Stimulated activated CD4-positive, alpha-beta T cell treated with anti-CD3 and anti-CD28 coated beads, Interleukin-4, amount 100 ng/mL, for 48 hours (primary cell): ENCODE measurements at places on chromosomes 5 and 9.

DNA sequence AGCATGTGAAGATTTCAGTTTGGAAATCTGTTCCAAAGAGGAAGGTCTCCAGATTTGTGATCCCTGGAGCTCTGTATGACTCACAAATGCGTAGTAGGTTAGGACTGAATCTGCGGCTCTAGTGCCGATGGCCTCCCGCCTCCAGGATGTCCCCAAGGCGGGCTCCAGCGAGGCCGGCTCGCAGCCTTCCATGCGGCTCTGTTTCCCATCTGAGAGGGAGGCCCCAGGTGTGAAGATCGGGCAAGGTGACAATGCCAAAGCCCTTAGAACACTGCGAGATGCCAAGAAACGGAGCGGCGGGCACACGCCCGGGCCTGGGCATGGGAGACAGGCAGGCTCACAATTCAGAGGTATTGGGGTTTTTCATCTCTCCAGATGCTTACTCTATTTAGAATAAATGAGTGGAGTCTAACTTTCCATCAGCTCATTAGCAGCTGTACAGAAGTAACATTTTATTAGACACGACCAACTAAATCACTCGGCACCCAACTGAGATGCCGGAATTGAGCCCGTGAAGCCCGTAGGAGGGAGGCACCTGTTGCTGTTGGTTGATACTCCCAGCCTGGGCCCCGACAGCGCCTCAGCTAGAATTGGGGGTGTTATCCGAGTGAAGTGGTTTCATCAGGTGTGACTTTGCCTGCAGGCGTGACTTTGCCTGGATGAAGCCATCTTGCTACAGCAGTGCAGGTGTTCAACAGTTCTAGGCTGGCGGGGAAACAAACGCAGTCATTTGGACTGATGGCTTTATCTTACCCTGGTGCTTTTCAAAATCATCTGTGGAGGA lies 7.4 kb upstream of the MRPS2 start:
- no peak for DNase-seq

- DNase-seq: no peak
Observed at GRCh38 chr5:93303291-93303691, 277.7 kb downstream of the NR2F1-AS1 start.

- no peak for DNase-seq
Observed at GRCh38 chr5:56803025-56803424, 12.3 kb upstream of the MAP3K1 start.

DNA sequence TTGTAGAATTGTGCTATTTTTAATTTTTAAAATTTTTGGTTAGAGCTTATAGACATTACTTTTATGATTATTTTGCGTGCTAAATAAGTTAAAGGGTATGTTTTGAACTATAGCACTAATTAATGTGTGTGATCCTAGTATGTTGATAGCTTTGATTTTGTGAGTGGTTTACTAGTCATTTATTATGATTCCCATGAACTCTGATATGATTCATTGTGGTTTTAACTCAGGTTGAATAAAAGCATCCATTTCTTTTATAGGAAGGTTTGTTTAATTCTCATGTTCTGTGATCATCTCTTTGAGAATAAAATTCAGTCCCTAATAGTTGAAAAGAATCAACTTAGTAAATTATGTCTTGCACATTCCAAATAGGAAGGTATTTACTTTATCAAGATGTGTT lies 22.5 kb downstream of the C5orf22 start:
- no peak for DNase-seq

DNA sequence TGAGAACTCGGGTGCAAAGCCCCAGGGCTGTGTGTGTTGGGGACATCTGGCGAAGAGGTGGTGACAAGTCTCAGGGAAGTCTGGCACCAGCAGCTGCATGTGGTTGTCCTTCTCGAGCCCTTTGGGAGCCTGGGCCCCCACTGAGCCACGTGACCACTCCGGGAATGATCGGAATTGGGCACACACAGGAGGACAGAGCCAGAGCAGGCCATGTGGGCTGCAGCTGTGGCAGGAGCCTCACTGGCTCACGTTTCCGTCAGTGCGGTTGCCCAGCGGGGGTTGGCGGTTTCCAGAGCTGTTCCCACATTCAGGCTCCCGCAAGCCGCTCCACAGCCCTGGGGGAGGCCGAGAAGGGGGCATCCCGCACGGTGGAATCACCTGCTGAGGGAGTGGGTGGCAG lies 6.8 kb upstream of the CEL start:
- no peak for DNase-seq

GRCh38 chr5:168270476-168270875 lies 21.0 kb upstream of the WWC1 start:
- DNase-seq: no peak

DNA sequence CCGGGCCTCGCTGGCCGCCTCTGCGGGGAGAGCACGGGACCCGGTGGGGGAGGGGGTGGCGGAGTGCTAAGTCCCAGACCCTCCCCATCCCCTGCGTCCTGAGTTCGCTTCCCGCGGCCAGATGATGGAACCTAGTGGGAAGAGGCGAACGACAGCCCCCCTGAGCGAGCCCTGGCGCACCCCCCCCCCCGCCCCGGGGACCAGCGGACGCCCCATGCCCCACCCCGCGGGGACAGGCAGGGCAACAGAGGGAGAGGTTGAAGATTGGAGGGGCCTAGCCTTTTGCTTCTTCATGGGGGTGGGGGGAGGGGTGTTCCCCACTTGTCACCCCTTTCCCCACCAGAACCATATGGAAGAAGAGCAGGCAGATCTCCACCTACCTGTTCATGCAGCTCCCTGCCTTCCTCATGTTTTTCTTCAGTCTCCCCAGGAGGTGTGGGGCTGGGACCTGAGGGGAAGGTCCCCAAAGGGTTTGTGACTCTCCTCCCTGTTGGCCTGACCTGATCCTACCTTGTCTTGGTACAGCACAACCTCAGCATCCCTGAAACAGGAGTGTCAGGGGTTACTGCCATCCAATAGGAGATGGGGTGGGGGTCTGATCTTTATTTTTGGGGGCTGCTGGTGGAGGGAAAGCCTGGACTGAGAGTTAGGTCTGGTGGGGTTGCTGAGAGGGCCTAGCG lies 485 bp downstream of the FAM53C start:
- no peak for DNase-seq

GRCh38 chr9:10443868-10444204 lies 169.0 kb downstream of the PTPRD start:
- DNase-seq: no peak

- DNase-seq: no peak
Observed at GRCh38 chr5:18712936-18713485, 1078.8 kb downstream of the TAF11L14 start.

DNA sequence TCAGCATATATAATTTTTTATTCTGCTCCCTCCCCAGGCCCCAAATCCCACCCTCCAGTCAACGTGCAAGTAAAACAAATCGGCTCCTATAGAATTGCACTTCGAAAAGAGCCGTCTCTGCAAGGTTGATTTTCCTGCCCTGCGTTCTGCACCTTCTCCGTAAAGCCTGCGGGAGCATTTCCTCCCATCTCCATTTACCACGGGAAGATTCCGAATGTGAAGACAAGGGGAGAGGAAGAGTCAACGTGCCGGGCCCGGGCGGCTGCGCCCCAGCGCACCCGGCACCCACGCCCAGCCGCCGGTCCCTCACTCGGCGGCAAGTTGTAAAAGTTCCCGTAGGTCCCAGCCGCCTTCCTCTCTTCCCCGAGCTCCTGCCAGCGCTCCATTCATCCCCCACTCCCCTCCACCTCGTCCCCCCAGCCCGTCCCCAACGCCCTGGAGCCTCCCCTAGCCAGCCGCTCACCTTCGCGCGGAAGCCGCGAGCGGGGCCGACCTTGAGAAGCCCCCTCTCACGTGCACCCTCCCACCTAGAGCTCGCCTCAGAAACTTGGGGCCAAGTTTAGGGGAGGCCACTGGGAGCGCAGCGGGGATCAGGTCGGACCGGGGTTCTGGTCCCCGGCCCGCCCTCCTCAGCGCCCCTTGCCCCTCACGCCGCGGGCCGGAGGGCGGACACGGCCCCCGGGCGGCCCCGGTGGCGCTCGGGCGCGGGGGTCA lies 431 bp downstream of the BNC2 start:
- DNase-seq: no peak

DNA sequence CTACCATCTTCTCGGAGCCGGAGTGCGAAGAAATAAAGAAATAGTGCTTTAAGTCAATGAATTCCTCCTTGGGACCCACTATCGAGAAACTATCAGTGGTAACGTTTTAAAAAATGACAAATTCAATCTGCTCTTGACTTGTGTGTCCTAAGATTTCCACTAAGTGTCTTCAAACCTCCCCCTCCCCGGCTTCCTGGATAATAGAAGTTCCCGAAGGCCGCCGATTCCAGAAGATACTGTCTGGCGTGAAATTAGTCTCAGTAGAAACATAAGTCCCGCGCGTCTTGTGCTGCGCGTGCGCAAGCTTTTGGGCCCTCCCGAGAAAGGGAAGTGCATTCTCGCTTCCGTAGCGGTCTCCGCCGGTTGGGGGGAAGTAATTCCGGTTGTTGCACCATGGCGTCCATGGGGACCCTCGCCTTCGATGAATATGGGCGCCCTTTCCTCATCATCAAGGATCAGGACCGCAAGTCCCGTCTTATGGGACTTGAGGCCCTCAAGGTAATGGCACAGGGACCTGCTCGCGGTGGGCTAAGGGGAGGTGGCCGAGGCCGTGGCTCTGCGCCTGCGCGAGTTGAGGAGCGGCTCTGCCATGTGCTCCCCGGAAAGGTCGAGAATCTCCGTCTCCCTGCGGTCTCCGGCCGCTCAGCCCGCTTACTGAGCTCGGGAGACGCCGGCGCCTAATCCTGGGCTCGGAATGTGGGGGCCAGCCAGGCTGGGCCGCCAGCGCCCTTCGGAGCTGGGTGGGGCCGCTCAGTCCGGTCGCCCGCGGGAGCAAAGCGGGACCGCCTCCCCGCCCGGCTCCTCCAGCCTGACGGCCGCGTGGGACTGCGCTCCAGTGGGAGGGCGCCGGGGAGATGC lies at the start of gene CCT5:
Gene CCT5 (plus strand): TSS at position 333 of the 858 bp plus-strand sequence. CDS start 61 bp downstream, at position 394.
- peak; percentile 72 for DNase-seq

GRCh38 chr5:73183481-73183891 lies 10.5 kb downstream of the TMEM174 start:
- DNase-seq: no peak

DNA sequence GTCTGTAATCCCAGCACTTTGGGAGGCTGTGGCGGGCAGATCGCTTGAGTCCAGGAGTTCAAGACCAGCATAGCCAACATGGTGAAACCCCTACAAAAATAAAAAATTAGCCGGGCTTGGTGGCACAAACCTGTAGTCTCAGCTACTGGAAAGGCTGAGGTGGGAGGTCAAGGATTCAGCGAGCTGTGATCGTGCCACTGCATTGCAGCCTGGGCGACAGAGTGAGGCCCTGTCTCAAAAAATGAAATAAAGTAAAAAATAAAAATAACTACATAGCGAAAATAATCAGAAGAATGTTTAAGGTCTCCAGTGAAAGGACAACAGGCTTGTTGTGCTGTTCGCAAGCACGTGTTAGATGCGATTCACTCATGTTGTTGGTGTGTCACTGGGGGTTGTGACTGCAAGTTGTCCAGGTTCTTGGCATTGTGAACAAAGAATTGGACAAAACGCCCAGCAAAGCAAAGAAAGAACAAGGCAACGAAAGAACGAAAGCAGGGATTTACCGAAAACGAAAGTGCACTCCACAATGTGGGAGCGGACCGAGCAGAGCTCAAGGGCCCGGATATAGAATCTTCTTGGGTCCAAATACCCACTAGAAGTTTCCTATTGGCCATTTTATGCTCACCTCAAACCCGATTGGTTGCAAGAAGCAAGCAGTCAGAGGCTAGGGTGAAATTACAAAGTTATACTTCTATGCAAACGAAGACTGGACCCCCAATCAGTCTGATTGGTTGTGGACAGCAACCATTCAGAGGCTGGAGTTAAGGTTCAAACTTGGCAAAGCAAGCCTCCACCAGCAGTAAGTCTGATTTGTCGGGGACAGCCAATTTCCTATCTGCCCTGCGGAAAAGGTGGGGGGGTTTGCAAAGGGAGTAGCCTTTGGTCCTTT lies 844 bp upstream of the MCCC2 start:
- DNase-seq: no peak

GRCh38 chr9:93096131-93096802 lies at the start of gene CARD19:
Gene CARD19, plus strand, starts transcription at chr9:93096217. Its CDS starts 129 bp downstream, at chr9:93096346.
- no peak for DNase-seq

- no peak for DNase-seq
Observed at GRCh38 chr9:75169623-75170022, 81.3 kb downstream of the OSTF1 start.

GRCh38 chr5:134945041-134945440 lies 22.7 kb upstream of the CATSPER3 start:
- no peak for DNase-seq
